Psoas muscle (tissue), 8 donors: ENCODE measurements at places on chromosomes 7 and 10.

DNA sequence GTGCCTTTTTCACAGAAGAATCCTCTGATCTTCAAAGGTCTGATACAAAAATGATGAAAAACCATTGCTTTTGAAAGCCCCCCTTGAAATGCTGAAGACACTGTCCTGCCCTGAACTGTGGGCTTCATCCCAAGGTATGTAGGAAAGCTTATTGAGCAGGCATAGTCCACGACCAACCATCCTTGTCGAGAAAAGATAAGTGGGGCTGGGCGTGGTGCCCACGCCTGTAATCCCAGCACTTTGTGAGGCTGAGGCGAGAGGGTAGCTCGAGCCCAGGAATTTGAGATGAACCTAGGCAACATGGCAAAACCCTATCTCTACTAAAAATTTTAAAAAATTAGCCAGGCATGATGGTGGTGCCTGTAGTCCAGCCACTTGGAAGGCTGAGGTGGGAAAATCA lies 25.6 kb downstream of the TACR2 start:
- DNase-seq, result no peak

GRCh38 chr10:79264942-79265341 lies 82.3 kb upstream of the PPIF start:
- peak; percentile 69 for DNase-seq

GRCh38 chr10:8088504-8088903 lies 34.0 kb downstream of the GATA3 start:
- DNase-seq, result no peak

DNA sequence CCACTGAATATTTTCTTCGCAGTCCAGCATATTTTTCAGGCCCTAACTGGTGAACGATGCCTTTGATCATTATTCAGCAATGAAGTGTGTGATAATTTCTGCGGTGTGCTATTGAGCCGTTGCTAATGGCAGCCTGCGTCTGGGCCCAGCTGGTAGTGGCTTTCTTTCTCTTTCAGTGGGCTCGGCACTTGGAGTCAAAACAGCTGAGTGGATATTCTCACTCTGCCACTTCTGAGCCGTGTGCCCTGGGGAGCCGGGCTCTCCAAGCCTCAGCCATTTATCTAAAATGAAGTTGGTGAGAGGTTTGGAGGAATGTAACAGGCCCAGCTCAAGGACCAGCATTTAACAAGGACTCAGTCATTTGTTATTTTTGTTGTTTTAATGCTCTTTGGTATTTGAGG lies 87.5 kb upstream of the IFRD1 start:
- DNase-seq, result no peak

DNA sequence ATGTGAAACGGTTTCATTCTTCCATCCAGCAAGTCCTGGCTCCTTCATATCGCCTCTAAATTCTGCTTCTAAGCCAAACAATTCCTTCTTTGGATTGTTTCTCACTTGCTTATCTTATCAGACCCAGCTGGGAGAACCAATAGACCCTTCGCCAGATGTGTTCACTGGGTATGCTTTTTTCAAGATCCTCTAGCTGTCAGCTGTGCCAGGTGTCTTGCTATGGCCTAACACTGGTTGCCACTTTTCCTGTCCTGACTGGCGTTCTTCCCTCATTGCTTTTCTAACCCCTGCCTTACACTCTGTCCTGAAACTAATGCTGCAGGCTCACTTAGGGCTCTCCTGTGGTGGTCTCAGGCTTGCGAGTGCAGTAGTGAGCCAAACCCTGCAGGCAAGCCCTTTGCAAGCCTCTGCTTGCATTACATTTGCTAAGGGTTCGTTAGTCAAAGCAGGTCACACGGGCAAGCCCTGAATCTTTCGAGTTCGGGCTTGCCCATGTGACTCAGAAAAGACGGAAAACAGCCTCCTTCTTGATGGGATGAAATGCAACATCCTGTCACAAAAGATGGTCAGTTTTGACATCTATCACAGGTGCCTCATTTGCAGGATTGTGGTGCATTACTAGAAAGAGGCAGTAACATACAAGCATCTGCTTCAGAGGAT lies 92.8 kb downstream of the VWC2 start:
- no peak for DNase-seq

GRCh38 chr7:42720991-42721796 lies 190.7 kb downstream of the C7orf25 start:
- no peak for DNase-seq

DNA sequence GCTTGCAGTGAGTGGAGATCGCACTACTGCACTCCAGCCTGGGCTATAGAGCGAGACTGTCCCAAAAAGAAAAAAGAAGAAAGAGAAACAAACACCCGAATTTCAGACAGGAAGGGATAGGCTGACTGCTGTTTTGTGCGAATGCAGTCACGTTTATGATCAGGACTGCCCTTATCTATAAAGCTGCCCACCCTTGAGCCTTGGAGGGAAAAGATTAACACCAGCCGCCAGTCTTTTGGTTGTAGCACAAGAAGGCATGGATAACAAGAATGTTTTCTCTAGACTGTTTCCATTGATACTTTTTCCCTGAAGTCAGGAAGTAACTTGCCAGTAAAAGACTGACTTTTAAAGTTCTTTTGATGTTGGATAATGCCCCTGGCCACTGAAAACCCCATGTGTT lies 314.0 kb downstream of the BICC1 start:
- no peak for DNase-seq

- DNase-seq, result no peak
Observed at GRCh38 chr10:95346715-95347401, 56.1 kb upstream of the PDLIM1 start.

DNA sequence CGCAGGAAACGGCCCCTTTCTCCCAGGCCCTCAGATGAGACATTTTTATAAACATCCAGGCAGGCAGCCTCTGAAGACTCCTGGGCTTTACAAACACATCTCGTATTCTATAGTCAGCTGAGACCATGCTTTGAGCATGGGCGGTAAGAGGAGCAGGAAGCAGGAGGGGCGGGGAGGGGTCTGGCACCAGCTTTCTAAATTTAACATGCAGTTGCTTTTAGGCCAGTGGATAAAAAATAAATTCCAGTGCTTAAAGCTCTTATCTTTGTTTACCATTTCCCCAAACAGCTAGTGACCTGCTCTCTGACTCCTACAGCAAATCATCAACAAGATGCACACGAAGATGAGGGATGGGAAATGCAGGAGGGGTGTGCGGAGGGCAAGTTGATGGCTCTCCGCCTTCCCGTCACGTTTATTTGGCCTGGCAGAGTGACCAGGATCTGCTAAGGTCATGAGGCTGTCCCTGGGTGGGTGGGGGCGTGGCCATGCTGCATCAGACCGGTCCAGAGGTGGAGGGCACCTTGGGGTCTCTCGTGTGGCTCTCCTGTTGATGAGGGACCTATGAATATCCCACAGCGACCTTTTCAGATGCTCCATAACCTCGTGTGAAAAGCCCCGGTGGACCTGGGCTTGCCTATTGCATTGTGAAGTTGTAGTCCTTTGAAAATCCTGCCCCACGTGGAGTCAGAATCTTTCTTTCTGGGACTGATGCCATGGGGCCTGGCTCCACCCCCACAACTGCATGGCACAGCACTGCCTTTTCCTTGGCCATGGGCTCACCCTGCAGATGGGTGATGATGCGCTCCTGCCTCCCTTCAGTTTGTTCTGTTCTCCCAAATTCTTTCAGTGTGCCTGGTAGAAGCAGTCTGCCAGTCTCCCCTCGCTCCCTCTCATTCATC lies 67.5 kb downstream of the PARP12 start:
- no peak for DNase-seq

- DNase-seq, result no peak
Observed at GRCh38 chr10:17836942-17837341, 27.8 kb downstream of the MRC1 start.

DNA sequence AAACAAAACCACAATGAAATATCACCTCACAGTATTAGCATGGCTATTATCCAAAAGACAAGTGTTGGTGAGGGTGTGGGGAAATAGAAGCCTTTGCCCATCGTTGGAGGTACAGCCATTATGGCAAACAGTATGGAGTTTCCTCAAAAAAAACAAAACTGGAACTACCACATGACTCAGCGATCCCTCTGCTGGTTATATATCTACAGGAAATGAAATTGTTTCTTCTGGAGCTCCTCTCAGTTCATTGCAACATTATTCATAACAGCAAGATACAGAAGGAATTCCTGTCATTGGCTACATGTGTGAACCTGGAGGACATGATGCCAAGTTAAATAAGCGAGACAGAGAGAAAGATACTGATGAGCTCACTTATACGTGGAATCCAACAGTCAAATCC lies 2.4 kb upstream of the UBE3C start:
- no peak for DNase-seq

GRCh38 chr7:2803755-2804154 lies 40.4 kb downstream of the GNA12 start:
- DNase-seq, result no peak

- no peak for DNase-seq
Observed at GRCh38 chr10:107103174-107104025, 61.1 kb downstream of the SORCS1 start.

DNA sequence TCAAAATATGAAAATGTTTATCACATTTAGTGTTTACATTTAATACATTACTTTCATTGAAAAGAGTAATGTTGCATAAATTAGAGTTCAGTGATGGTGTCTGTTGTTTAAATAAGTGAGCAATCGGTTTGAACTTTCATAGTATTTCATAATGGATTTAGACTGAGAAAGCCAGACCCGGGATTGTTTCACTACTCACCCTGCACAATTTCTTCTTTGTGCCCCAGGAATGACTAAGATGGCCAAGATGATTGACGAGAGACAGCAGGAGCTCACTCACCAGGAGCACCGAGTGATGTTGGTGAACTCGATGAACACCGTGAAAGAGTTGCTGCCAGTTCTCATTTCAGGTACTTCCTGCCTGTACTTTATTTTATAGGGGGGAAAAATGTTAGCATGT lies 74.6 kb downstream of the VCL start:
- DNase-seq, result no peak

GRCh38 chr10:77179015-77179695 lies 458.5 kb downstream of the KCNMA1 start:
- DNase-seq, result peak; percentile 45

GRCh38 chr7:12239806-12240205 lies 28.7 kb downstream of the TMEM106B start:
- DNase-seq, result no peak

- DNase-seq, result no peak
Observed at GRCh38 chr10:30697806-30698205, 68.3 kb upstream of the LYZL2 start.

- no peak for DNase-seq
Observed at GRCh38 chr10:88067737-88068136, 204.3 kb downstream of the PTEN start.

DNA sequence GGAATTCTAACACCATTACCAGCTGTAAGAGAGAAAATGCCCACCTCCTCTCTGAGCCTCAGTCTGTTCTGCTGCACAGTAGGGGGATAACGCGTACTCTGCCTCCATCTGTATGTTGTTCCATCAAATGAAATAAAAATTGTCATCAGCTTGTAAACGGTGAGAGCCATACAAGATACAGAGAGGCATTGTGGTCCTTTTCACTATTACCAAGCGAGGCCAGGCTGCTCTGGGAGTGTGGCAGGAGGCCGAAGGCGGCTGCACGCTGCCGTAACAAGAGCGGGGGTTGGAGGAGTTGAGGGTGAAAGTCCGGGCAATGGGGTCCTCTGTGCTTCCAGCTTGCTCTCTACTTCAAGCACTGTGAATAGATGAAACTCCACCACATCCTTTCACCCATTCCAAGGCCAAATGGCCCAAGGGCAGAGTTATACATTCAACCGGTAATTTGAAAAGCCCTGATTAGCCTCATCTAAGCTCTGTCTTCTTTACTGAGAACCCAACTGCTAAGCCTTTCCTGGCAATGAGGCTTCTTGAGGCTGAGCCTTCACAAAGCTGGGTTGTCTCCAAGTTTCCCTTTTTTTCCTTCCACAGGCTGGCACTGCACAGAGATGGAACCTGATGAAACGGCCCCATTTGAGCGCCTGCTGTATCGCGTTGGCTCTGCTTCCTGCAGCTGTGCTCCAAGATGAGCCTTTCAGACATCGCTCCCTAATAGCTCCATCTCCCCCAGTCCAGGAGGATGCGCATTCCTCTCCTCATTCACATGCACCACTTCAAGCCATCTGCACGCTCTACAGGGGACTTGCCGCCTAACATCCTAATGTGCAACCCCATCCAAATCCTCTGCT lies 47.2 kb downstream of the PYROXD2 start:
- DNase-seq, result no peak

DNA sequence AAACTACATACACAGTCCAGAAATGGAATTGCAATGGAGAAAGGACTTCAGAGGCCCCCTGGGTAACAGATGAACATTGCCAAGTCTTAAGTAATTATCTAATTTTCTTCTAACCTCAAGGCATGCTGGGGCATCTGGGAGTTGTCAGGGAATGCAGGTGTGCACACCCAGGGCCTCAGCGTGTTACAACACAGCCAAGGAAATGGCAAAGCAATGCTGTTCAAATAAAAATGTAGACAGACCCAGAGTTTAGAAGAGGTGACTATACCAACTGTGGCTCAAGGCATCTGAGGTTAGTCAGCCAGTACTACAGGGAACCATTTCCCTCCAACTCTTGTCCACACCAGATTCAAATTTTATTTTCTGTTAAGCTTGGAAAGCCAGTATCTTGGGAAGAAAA lies 73.6 kb downstream of the CCDC3 start:
- DNase-seq, result no peak

- DNase-seq, result no peak
Observed at GRCh38 chr10:110002801-110003523, 4.8 kb upstream of the ADD3 start.

- DNase-seq, result no peak
Observed at GRCh38 chr10:1824928-1825327, 87.6 kb upstream of the ADARB2 start.

DNA sequence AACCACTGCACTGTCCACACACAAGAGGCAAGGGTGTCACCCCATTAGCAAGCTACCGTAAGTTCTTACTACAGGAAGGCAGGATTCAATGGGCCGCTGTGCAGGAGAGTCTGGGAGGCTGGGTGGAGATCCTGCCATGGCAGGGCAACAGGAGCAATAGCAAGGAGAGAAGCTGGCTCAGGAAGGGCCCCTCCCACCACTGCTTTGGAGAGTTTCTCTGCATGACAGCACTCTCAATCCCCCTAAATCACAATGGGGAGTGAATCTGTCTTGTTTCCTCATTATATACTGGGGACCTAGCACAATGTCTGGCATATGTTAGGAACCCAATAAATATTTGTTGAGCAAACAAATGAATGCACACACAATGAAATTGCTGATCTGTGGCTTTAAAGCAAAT lies 83.2 kb upstream of the SFMBT2 start:
- no peak for DNase-seq

DNA sequence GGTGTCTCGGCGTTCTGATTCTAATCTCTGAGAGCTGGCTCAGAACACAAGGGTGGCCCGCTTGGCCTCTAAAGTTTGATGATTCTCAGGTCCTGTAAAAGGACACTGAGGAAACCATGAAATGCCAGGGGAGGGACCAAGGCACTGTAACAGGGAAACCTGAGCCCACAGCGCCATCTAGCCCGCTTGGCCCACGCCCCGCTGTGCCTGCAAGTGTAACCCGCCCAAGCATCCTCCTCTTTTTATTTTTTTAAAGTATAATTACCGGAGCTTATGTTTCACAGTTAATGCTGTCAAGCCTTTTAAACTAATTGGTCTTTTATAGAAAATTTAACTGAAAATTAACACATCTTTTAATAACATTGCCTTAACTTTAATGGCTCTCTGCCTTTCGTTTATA lies 734.7 kb downstream of the KCNMA1 start:
- peak; percentile 55 for DNase-seq
